T-helper 1 cell (primary cell): ENCODE measurements at places on chromosomes 16 and 17.
A peak's percentile ranks its signal among the peaks of the same experiment; 100 is the strongest.

- no peak for DNase-seq
Measured at GRCh38 chr16:72220875-72221629, 49.1 kb upstream of the PMFBP1 start.

GRCh38 chr16:89092013-89092412, 1.6 kb upstream of the ACSF3 start:
- DNase-seq: no peak

GRCh38 chr16:63365649-63366304, 1329.5 kb upstream of the CDH8 start:
- no peak for DNase-seq

DNA sequence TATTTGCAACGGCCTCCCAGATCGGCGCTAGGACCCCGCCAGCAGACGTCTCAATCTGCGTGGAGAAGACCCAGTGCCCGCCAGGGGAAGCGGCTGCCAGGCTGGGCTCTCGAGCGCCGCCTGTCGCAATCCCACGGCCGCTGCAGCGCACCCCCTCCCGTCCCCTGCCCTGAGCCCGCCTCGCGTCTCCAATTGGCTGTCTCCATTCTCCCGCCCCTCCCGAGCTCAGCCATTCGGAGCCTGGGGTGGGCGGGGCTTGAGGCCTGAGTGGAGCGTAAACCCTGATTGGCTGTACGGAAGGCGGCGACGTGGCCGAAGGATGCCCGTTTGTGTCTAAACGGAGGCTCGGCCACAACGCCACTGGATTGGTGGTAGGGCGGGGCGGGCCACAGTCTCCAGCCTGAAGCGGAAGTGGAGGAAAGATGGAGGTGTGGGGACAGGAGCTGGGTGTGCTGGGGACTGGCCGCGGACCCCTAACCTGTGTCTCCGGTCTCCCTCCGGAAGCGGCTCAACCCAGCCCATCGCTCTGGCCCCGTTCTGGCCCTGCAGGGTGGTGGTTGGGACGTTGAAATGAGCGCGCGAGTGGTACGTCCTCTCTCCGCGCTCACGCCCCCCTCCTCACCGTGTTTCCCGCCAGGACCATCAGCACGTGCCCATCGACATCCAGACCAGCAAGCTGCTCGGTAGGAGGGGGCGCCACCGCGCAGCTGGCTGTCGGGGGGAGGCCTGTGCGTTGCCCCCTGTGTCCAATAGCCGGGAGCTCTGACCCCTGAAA, at the start of gene CDK5RAP3:
Gene CDK5RAP3, plus strand, starts transcription at position 389 of the 775 bp plus-strand sequence. Its CDS starts 34 bp downstream, at position 423.
- DNase-seq: peak; percentile 100

DNA sequence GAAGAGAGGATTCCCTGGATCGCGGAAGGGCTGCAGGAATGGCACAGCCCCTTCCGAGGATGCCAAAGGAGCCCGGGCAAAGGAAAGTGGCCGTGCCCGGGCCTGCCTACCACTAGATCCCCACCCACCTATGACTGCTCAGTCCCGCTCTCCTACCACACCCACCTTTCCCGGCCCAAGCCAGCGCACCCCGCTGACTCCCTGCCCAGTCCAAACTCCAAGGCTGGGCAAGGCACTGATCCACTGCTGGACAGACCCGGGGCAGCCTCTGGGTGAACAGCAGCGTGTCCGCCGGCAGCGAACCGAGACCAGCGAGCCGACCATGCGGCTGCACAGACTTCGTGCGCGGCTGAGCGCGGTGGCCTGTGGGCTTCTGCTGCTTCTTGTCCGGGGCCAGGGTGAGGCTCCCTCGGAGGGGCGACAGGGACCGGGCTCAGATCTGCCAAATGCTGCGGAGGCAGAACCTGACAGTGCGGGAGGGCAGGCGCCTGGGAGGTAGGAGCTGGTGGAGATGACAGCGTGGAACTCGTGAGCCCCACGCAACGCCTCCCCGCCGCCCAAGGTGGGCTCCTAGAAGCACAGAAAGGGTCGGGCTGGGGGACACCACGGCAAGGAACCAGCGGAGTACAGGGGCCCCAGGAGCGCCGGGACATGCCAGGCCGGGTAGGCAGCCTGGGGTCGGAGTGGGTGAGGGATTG, at the start of gene CES2:
Gene CES2, plus strand, starts transcription at position 203 of the 698 bp plus-strand sequence. Its CDS starts 120 bp downstream, at position 323.
- DNase-seq: no peak

DNA sequence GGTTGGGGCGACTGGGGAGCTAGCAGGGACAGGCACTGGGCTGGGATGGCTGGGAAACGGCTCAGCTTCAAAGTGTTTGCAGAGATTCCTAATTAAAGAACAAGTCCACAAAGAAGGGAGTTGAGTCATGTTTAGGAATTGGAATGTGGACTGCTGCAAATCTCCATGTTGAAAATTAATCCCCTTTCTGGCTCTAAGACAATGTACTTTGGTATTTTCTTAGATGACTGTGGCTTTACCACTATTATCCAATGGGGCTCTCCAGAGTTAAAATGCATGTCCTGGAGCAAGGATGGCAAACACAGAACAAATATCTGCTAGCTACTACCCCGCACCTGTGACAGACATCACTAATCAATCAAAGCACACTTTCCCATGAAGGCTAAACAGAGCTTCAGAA, 22.2 kb upstream of the WSCD1 start:
- DNase-seq: no peak

- DNase-seq: no peak
Measured at GRCh38 chr16:71344315-71344905, 14.1 kb upstream of the CALB2 start.

GRCh38 chr17:40524243-40524965, 23.0 kb upstream of the TNS4 start:
- no peak for DNase-seq

DNA sequence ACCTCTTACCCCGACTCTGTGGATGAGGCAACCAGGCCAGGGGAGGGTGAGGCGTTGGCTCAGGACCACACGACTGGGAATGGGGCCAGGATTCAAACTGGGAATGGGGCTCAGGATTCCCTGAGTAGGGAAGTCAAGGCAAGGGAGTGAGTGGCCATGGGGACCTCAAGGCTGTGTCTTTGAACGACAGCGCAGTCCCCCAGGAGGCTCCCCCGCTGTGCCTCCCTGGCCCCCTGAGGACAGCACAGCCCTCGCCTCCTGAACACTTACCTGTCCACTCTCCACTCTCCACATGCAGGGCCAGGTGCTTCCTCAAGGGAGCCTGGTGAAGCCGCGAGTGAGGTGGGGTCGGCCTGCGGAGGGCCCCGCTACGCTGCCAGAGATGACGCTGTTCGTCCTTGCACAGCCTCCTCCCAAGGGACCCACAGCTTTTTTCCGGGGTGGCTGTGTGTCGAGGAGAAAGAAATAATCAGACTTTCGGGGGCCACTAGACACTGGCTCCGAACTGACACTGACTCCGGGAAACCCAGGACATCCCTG, 6.9 kb downstream of the ZNF469 start:
- DNase-seq: no peak

- no peak for DNase-seq
Measured at GRCh38 chr17:1087381-1088241, 90.7 kb downstream of the TIMM22 start.

DNA sequence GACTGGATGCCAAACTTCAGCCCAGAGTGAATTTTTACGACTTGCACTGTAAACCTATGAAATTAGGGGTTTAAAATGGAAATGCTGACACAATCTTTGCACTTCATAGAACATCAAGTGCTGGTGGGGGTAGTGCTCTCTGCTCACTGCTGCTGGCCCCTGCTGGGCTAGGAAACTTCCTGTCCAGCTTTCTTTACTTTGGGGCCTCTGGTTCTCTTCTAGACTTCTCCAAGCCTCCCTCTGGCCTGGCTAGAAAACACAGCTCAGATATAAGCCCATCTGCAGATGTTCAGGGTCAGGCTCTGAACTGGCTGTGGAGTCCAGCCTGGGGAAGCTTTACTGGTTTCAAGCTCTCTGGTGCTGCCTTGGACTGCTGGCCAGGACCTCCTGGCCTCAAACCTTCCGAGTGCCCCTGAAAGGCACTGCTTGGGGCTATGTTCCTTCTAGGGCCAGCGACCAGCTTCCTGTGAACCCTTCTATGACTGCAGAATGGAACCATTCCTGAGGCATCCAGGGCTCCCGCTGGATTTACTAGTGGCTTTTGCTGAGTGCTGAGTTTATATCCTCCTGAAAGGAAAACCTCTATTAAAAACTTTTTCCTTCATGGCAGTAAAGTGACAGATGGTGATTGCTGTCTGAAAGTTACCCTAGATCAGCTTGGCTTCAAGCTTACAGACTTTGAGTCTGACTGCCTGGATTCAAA, 59.4 kb downstream of the TBX4 start:
- no peak for DNase-seq
